ENCODE measurements at places on chromosomes 2 and 18. TPM values are rescaled to one million over a fixed set of nuclear protein-coding genes. Genes with fewer than 3 reads are reported as not detected.

The GPR45 gene
- not detected for total RNA-seq

GRCh38 chr18:57581301-57581934 is 5.1 kb downstream of the FECH start:
- H3K27ac ChIP-seq: no peak overlapping the region
- DNase-seq: no peak
- no peak overlapping the region for H3K4me3 ChIP-seq
- no peaks in the 10 kb centered on the region for H3K27me3 ChIP-seq
- H3K36me3 ChIP-seq: peaks cover 5% of the 10 kb centered on the region

The TFPI gene
- total RNA-seq: 7.1 TPM

GRCh38 chr2:20222014-20222768 is 2.7 kb downstream of the SDC1 start:
- no peaks in the 10 kb centered on the region for H3K36me3 ChIP-seq
- DNase-seq: no peak
- peaks cover 4% of the 10 kb centered on the region for H3K4me1 ChIP-seq
- H3K27me3 ChIP-seq: peaks cover 5% of the 10 kb centered on the region
